ENCODE measurements at places on chromosomes 7 and 10. TPM values are rescaled to one million over a fixed set of nuclear protein-coding genes. Genes with fewer than 3 reads are reported as not detected.
A peak's percentile ranks its signal among the peaks of the same experiment; 100 is the strongest.

GRCh38 chr7:15685358-15686294, 857 bp downstream of the MEOX2 start:
- peak overlapping the region; percentile 82 for H3K27ac ChIP-seq
- H3K4me3 ChIP-seq = peak overlapping the region; percentile 31
- no peaks in the 10 kb centered on the region for H3K4me1 ChIP-seq
- no peaks in the 10 kb centered on the region for H3K36me3 ChIP-seq
- H3K27me3 ChIP-seq = peaks cover 82% of the 10 kb centered on the region

GRCh38 chr10:110306452-110306768, 1.7 kb upstream of the SMNDC1 start:
- no peaks in the 10 kb centered on the region for H3K36me3 ChIP-seq
- H3K4me1 ChIP-seq = peaks cover 11% of the 10 kb centered on the region
- H3K27me3 ChIP-seq = no peaks in the 10 kb centered on the region

DNA sequence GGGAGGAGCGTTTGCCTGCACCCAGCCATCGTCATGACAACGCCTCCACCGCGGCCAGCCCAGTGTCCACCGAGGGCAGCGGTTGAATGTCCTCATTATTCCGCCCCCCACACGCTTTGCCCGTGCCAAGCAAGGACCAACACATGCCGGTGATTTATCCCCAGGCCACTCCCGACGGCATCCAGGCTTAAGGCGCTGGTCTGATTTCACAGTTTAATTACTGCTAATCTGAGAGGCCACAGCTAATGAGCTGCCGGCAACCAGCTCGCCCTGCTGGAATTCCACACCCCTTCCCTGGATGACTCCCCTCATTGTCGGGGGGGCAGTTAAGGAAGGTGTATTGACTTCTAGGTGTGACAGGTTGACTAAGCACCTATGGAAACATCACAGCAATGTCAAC, 432.3 kb downstream of the DNAJB6 start:
- peaks cover 50% of the 10 kb centered on the region for H3K27me3 ChIP-seq
- H3K4me1 ChIP-seq = no peaks in the 10 kb centered on the region
- H3K27ac ChIP-seq = no peak overlapping the region
- no peak overlapping the region for H3K4me3 ChIP-seq
- DNase-seq = no peak

- H3K27me3 ChIP-seq = no peaks in the 10 kb centered on the region
- H3K27ac ChIP-seq = no peak overlapping the region
- H3K4me1 ChIP-seq = no peaks in the 10 kb centered on the region
- no peak for DNase-seq
Observed at GRCh38 chr10:86149257-86149656, 217.3 kb downstream of the GRID1 start.

The SPAM1 gene
- not detected for polyA plus RNA-seq

Measured in left lung (tissue), 14 donors.